Iris pigment epithelial cell (primary cell): ENCODE measurements at places on chromosomes 7 and 10.

DNA sequence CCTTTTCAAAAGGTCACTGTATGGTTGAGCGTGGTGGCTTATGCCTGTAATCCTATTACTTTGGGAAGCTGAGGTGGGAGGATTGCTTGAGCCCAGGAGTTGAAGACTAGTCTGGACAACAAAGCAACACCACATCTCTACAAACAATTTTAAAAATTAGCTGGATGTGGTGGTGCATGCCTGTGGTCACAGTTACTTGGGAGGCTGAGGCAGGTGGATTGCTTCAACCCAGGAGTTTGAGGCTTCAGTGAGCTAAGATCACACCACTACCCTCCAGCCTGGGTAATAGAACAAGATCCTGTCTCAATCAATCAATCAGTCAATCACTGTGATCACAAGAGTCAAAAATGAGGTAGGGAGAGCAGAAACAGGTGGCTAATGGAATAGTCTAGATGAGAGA, 97.0 kb downstream of the SUGCT start:
- peak; percentile 40 for DNase-seq

DNA sequence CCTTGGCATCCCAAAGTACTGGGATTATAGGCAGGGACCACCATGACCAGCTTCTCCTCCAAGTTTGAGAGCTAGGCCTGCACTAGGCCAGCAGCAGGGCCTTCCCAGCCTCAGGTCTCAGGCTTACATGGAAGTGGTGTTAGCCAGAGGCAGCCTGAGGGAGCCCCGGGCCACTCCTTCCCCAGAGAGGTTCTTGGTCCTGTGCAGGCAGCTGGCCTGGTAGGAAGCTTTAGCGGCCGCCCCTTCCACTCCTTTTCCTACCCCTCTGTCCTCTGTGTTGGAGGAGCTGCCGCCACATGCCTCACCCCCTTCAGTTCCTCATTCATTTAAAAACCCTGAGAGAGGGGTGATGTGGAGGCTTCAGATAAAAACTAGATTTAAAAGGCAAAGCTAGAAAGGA, 40.3 kb downstream of the TSPAN15 start:
- no peak for DNase-seq

GRCh38 chr10:64191286-64191685, 670.1 kb downstream of the REEP3 start:
- DNase-seq: no peak

DNA sequence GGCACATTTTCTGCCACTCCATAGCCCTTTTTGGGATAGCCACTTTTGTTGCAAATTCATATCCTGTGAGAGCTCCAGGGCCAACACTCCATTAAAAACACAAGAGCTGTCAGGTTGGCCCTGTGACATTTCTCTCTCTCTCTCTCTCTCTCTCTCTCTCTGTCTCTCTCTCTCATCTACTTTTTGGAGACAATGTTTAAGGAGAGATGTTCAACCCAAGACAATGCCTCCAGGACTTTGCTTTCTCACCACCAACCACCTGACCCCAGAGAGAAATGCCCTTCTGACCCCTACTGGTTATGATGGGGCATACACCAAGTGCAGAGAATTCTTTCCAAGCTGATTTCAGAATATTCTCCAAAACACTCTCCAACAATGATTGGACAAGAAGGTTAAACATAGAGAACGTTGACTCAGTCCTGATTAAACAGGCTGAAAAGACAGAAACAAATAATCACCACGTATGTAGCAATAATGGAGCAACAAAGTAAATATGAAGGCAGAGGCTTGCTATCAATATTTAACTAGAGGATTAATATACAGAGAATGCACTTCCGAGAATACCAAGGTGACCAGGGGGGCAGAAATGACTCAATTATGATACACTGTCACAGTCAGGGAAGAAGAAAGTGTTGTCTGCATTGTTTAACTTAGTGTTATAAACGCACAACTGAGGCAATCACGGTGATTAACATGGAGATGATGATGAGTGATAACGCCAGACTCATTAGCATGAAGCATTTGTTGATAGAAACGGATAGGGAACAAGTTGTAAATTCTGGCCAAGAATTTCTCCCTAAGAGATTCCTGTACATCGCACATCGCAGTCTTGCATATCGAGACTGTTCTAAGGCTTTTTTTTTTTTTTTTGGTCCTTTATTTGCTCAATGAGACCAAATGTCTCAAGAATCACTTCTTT, 178.5 kb downstream of the NRP1 start:
- DNase-seq: peak; percentile 91

DNA sequence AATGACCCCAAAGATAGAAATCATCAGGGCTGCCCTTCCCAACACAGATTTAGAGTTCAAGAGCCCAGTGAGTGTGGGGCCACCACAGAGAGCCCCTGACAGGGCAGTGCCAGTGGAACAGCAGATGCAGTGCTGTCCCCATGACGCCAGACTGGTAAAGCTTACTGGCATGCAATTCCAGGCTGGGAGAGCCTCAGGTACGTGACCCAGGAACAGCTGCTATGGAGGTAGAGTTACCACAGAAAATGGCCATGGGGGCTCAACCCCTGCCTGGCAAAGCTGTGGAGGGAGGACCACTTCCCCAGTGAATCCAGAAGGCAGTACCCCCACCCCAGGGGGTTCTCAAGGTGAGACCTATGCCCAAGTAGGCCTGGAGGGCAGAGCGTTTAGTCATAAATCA, 228.5 kb downstream of the POLR1F start:
- DNase-seq: no peak
